ENCODE measurements at places on chromosomes 1 and 21. TPM values are rescaled to one million over a fixed set of nuclear protein-coding genes. Genes with fewer than 3 reads are reported as not detected.

The AMY1A gene
- not detected for total RNA-seq

The ASPM gene
- 0.38 TPM for total RNA-seq

The VHLL gene
- 0.52 TPM for total RNA-seq

The DCDC2B gene
- not detected for total RNA-seq

The UMODL1 gene
- 1.1 TPM for total RNA-seq

The PRDM2 gene
- 113 TPM for total RNA-seq

The OBSCN gene
- total RNA-seq = 91.4 TPM

The CTH gene
- total RNA-seq = 2.9 TPM

The LIN28A gene
- total RNA-seq = not detected

The DENND2D gene
- total RNA-seq = 284 TPM

The GPR52 gene
- total RNA-seq = 3.4 TPM

The EPHB2 gene
- 0.36 TPM for total RNA-seq

The ZBTB8A gene
- total RNA-seq = not detected

The KCNK1 gene
- total RNA-seq = not detected

The ARL8A gene
- total RNA-seq = 48.1 TPM

The ERVH48-1 gene
- not detected for total RNA-seq

The DEPDC1 gene
- not detected for total RNA-seq

The SV2A gene
- 4.3 TPM for total RNA-seq

The KCNE2 gene
- total RNA-seq = not detected

The ERO1B gene
- 24.5 TPM for total RNA-seq

Measured in CD4-positive, alpha-beta memory T cell (primary cell).